Activated T-cell treated with anti-CD3 and anti-CD28 coated beads, Interleukin-2, amount 50 U/mL, for 48 hours (primary cell): ENCODE measurements at places on chromosomes 11 and 22.
A peak's percentile ranks its signal among the peaks of the same experiment; 100 is the strongest.

DNA sequence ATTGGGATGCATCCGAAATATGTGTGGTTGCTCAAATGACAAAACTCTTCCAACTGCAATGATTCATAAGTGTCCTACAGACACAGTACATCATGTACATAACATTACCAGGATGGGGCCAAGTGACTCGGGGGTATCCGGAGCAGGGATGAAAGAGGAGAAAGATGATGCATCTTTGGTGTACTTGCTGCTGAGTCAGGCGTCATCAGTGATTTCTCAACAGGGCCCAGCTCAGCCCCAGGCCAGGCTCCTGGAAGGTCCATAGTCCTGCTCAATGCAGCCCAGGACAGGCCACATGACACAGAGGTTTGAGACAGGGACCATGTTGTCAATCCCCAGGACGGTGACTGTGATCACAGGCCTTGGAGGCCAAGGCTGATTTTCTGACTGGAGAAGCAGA is 59.3 kb downstream of the GGTLC2 start:
- DNase-seq = no peak

GRCh38 chr11:64409278-64409677 is 50.3 kb downstream of the RPS6KA4 start:
- no peak for DNase-seq

- no peak for DNase-seq
Measured at GRCh38 chr11:96335388-96335787, 7.6 kb downstream of the MAML2 start.

DNA sequence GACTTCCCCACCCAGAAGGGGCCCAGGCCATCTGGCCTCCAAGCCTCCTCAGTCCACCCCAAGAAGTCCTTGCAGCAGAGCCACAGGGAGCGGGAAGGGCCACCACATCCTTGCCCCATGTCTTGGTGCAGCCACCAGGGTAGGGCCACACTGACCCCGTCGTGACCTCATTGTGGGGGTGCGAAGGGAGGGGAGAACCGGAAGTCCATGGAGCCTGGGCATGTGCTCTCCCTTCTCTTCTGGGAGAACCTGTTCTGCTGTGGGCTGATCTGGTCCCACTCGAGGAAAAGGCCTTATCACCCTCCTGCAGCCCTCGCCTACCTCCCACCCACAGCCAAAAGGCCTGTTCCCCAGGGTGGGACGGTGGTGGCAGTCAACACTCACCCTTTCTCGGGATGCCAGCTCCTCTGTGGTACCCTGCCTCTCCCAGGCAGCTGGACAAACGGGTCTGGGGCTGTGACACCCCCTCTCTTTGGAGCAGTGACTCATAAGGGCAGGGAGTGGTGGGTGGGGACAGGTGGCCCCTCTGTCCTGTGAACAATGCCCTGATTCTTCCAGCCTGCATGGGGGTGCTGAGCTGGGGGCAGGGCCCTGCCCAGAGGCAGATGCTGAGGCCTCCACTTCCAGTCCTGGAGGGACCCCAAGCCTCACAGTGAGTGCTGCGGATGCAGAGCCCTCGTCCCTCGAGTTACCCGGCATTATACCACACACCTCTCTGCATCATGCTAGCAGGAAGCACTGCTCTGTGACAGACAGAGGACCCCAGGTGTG is 14.6 kb upstream of the CTSD start:
- DNase-seq = no peak

- DNase-seq = no peak
Measured at GRCh38 chr22:49515475-49515874, 312.2 kb downstream of the BRD1 start.

DNA sequence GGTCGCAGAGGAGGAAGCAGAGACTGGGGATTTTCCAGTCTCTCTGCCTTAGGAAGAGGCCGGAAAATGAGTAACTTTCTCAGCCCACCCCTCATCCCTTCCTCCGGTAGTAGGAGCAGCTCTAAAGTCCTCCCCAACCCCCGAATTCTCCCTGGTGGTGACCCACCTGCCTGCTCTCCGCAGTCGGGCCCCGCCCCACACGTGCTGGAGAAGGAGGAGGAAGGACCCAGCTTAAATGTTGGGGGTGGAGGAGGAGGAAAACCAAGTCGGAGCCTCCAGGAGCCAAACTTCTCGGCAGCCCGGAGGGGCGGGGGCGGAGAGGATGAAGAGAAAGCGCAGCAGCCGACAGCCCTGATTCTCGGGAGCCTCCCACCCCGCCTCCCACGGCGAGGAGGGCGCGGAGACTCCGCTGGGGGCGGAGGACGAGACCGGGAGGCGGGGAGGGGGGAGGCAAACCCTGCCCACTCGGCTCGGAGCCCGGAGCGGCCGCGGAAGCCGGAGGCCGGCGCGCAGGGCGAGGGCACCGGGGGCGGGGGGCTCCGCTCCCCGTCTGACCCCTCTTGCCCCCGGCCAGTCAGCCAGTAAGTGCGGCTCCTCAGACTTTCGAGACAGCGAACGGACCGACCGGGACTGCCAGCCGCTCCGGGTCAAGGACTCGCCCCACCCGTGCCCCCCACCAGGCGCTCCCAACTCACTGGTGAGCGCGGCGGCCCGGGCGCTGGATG is at the start of gene TPBGL:
TPBGL (plus strand) TSS at position 464 of the 725 bp plus-strand sequence. CDS start 276 bp downstream, outside the sequence.
- DNase-seq = peak; percentile 36

DNA sequence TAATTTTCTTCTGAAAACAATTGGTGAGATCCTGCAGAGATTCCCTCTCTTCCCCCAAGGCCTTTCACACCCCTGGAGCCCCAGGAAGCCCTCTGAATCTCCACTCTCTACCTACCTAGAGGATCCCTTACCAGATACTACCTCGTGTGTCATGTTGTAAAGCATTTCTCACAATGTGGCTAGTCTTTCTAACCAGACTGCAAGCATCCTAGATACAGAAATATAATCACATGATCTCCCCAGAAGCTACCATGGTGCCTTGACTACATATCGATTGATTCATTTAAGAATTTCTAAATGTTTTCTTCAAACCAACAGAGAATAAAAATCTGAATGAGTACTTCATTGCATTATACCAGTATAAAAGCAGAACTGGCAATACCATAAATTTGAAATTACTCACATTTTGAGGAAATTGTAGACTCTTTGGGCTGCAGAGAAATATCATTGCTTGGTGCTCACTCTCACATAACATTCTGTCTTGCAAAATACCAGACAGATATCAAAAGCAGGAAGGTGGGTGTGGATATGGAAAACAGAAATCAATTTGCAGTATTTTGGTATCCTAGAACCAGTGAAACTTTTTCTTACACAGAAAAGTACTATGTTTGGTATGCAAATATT is 113.5 kb downstream of the MAML2 start:
- DNase-seq = no peak
